ENCODE measurements at places on chromosomes 12 and 14.
A peak's percentile ranks its signal among the peaks of the same experiment; 100 is the strongest.

DNA sequence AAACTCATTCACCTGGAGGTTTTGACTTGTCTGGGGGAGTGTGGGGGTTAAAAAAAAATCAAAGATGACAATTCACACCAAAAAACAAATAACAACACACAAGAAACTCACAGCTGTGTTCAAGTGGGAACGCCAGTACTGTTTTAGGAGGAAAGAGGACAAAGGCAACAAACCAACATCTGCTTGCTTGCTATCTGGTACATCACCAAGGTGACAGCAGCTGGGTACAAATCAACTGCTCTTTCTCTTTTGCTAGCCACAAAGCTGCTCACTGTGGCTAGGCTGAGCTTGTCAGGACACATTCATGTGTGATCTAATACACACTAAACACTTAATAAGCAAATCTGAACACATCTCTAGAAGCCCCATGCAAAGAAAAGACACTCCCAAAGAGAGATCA, 128.0 kb upstream of the RAP1B start:
- DNase-seq = no peak

- no peak for DNase-seq
These were observed 375.5 kb downstream of the RAD51B start for GRCh38 chr14:68195126-68195525.

DNA sequence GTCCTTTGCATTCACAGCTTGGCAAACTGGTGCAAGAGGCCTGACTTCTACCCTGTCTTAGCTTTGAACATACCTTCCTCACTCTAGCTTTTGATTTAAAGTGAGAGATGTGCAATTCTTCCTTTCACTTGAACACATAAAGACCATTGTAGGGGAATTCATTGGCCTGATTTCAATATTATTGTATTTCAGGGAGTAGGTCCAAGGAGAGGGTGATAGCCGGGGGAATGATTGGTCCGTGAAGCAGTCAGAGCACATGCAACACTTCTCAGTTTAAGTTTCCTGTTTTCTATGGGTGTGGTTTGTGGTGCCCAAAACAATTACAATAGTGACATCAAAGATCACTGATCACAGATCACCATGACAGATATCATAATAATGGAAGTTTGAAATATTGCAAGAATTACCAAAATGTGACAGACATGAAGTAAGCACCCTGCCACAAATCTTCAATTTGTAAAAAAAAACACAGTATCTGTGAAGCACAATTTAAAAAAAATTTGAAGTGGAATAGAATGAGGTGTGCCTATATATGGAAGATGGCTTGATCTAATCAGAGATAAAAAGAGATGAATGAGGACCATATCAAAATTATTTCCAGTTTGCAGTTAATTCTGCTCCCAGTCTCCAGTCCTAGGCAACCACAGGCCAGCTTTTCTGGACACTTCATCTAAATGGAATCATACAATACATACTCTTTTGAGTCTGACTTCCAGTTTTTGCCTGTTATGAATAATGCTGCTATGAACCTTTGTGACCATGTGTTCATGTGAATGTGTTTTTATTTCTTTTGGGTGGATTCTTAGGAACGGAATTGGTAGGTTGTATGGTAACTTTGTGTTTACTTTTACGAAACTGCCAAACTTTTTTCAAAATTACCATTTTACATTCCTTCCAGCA, 23.2 kb downstream of the BORCS5 start:
- no peak for DNase-seq

DNA sequence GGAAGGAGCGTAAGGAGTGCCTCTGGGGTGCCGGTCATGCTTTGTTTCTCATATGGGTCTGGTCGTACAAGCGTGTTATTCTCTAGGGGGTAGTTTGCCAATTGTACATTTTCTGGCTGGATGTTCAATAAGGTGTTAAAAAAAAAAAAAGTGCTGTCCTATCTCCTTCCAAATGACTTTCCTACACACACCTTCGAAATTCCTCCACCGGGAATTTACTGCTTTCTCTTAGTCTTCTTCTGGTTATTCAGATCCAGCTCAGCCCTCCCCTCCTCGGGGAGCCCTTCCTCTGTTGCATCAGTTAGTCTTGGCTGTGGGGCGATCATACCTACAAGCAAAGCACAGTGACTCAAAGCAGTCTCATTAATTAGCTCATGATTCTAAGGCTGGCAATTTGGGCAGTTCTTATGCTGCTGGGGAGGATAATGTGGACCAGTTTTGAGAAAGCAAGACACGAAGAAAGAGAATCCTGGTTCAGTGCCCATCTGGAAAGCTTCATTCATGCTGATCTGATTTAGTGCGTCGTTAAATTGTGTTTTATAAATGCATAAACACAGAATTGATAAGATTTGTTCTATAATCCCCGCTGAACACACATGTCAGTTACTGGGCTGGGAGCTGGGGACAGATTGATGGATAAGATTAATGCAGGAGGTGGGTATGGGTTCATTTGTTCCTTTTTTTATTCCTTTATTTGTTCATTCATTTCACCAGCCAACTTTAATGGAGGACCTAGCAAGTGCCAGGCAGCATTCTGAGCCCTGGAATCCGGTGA, 9.2 kb upstream of the CLMN start:
- no peak for DNase-seq

- no peak for DNase-seq
These were observed 18.8 kb upstream of the KRT78 start for GRCh38 chr12:52867642-52868041.

DNA sequence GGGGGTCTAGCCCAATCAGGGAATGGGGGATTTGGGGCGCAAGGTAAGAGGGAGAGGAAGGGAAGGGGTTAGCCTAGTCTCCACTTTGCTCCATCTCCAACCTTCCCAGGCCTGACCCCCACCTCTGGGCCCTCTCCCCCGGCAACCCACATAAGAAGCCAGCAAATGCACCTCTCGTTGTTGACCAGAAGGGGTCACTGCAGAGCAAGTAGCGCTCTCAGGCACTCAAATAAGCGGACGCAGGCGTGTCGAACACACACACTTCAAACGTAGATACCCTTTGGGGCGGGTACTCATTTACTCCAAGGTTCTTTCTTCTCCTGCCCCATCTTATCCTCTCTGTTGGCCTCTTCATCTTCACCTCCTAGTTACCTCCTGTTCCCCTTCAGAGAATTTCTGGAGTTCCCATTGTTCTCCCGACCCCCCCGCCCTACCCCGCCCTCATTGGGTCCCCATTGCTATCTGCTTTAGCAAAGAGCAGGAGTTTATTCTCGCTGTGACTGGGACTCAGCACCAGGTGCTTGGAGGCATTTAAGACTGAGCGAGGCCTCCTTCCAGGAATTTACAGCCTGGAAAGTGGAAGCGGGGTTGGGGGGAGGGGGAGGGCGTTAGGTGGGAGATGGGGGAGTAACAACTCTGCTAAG, 1.5 kb upstream of the SRRM4 start:
- DNase-seq = peak; percentile 20

DNA sequence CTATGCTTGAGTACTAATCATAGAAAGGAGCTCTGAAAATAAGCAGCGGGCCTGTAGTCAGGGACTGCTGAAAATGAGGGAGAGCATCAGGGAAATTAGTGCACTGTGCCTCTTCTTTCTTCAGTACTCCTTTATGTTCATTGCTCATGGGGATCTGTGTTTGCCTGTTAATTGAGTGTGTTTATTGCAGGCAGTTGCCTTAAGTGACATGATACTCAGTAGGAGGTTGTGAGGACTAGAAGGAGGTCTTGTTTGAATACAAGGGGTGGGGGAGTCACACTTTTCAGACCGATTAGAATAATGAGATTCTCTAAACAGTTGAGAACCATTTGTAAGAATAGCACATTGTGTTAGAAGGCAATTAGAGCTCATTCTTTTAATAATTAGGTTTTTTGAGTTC, 102.6 kb upstream of the SLCO1C1 start:
- no peak for DNase-seq

DNA sequence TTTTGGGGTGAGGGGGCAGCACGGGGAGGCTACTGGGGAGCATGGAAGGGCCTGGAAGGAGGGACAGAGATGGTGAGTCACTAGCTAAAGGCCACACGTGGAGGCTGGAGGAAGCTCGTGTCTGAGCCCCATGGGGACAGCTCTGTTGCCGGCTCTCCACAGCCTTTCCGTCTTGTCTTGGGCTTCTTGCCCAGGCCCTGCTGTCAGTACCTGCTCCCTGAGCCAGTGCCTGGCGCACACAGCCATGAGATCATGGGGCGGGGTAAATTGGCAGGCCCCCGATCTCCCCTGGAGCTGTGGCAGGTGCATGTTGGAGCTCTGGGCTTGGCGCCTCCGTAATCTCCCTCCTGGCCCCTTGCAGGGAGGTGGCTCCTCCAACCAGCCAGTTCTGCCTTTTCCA, 16.1 kb upstream of the KRT80 start:
- DNase-seq = no peak

GRCh38 chr12:53208435-53208834, 1.4 kb upstream of the ITGB7 start:
- no peak for DNase-seq

- DNase-seq = no peak
These were observed 68.3 kb downstream of the RERG start for GRCh38 chr12:15152868-15153267.

GRCh38 chr12:58728397-58728796, 191.9 kb downstream of the LRIG3 start:
- no peak for DNase-seq

DNA sequence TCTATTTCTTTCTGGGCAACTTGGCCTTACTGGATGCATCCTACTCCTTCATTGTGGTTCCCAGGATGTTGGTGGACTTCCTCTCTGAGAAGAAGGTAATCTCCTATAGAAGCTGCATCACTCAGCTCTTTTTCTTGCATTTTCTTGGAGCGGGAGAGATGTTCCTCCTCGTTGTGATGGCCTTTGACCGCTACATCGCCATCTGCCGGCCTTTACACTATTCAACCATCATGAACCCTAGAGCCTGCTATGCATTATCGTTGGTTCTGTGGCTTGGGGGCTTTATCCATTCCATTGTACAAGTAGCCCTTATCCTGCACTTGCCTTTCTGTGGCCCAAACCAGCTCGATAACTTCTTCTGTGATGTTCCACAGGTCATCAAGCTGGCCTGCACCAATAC, 5.3 kb downstream of the OR4N5 start:
- no peak for DNase-seq

- DNase-seq = no peak
These were observed 6.9 kb downstream of the MGAT4C start for GRCh38 chr12:86249276-86249675.

- DNase-seq = no peak
These were observed 105.5 kb downstream of the SYT1 start for GRCh38 chr12:78970041-78970440.

DNA sequence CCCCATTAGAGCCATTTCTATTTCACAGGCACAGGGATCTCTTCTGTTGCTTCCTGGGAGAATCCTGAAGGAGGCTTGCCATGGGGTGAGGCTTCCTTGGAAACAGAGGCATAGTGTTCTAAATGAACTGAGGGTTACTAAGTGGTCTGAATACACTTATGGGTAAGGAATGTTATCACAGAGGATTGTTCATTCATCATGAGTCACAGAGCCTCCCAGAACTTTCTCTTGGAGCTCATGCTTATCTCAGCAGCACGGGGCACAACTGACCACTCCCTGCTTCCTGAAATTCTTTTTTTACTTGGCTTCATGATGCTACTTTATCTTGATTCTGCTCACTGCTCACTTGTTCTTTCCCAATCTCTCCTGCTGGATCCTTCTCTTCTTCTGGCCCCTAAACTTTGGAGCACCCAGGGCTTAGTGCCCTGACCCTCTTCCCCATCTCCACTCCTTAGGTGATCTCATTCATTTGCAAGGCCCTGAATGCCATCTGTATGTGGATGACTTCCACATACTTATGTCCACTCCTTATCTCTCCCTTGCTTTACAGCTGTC, 57.9 kb downstream of the ANO6 start:
- no peak for DNase-seq

Data from stimulated activated CD4-positive, alpha-beta T cell treated with anti-CD3 and anti-CD28 coated beads, Interleukin-12 subunit alpha, Interleukin-12 subunit beta, amount 100 ng/mL, for 48 hours (primary cell).